ENCODE measurements at places on chromosomes 16 and 17.

GRCh38 chr16:25035494-25036405 lies 20.6 kb upstream of the ARHGAP17 start:
- no peak for DNase-seq

DNA sequence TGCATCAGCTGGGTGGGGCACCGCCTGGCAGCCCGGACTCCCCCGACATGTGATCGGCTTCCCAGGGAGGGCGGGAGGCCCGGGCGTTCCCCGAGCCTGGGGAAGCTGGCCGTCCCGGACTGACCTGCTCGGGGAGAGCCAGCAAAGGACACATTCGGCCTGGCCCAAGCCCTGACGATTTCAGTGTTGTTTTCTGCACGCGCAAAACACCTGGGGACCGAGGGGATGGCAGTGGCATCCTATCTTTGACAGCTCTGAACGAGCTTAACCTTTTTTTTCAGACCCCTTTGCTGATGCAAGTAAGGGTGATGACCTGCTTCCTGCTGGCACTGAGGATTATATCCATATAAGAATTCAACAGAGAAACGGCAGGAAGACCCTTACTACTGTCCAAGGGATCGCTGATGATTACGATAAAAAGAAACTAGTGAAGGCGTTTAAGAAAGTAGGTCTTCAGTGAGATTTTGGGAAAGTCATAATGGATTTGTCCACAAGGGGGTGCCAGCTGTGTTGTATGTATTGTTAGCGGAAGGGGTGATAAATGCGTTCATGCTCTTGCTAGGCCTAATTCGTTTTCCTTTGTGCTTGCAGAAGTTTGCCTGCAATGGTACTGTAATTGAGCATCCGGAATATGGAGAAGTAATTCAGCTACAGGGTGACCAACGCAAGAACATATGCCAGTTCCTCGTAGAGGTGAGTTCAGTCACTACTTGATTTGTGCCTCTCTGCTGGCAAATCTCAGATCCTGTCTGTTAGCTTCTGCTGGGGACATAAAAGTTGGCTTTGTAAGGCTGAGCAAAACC lies 1.0 kb downstream of the EIF1 start:
- no peak for DNase-seq

- no peak for DNase-seq
Measured at GRCh38 chr17:33127706-33128105, 136.1 kb downstream of the SPACA3 start.

- no peak for DNase-seq
Measured at GRCh38 chr17:8789743-8790142, 9.4 kb downstream of the MFSD6L start.

- no peak for DNase-seq
Measured at GRCh38 chr17:50502301-50502990, 5.8 kb upstream of the MYCBPAP start.

- DNase-seq: no peak
Measured at GRCh38 chr17:60154616-60155426, 5.0 kb downstream of the CA4 start.
